ENCODE measurements at places on chromosomes 6 and 20.

DNA sequence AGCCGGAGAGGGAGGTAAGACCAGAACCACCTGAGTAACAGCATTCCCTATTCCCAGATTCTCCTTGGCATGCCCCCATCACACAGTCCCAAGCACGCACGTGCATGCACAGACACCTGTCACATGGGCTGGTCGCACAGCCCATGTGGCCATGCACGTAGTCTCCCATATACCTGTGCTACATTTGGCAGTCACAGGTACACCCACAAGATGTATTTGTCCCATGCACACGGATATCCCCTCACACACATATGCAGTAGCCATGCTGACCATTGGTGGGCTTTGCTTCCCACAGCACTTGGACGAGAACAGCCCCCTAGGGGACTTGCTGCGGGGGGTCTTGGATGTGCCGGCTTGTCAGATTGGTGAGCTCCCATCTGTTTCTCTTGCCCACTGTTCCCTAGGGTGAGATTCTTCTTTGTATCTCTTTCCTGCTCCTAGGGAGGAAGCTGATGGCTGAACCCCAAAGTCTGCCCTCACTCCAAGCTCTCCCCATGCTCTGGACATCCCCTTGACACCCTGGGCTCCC is 31.9 kb downstream of the PLCG1 start:
- no peak for DNase-seq

DNA sequence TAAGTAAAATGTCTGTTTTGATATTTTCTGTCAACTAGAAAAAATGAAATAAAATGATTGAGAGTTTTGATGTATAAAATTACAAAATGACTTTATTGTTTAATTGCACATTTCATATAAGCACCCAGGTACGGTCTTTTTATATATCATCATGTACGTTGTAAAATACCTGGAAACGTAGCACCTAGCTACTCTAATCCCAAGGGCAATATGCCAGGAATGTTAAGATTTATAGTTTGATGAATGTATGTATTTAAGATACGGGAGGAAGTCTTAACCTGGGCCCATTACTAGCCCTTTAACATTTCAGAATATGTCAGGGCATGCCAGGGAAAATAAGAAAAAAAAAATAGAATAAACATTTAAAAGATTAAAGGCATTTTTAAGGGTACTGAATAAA is 490.9 kb upstream of the NRSN1 start:
- DNase-seq: no peak

- no peak for DNase-seq
Observed at GRCh38 chr20:3350422-3350821, 57.0 kb downstream of the DNAAF9 start.

GRCh38 chr20:58149437-58150091 is 78.9 kb downstream of the ANKRD60 start:
- DNase-seq: no peak

GRCh38 chr6:34301408-34301807 is 52.6 kb upstream of the SMIM29 start:
- no peak for DNase-seq

- DNase-seq: no peak
Observed at GRCh38 chr6:160007611-160008010, 38.7 kb downstream of the IGF2R start.

- DNase-seq: no peak
Observed at GRCh38 chr6:157760589-157761330, 62.3 kb upstream of the SNX9 start.

DNA sequence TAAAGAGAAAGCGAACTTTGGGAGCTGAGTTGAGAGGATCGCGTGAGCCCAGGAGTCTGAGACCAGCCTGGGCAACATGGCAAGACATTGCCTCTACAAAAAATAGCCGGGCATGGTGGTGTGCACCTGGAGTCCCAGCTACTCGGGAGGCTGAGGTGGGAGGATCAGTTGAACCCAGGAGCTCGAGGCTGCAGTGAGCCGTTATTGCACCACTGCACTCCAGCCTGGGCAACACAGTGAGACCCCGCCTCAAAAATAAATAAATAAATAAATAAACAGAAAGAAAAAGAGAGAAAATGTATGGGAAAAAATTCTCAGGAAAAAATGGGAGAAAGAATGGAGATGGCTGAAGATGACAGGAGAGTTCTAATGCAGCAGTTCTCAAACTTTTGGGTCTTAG is 2.5 kb downstream of the C20orf202 start:
- no peak for DNase-seq

GRCh38 chr20:5918856-5919625 is 31.3 kb downstream of the TRMT6 start:
- no peak for DNase-seq

DNA sequence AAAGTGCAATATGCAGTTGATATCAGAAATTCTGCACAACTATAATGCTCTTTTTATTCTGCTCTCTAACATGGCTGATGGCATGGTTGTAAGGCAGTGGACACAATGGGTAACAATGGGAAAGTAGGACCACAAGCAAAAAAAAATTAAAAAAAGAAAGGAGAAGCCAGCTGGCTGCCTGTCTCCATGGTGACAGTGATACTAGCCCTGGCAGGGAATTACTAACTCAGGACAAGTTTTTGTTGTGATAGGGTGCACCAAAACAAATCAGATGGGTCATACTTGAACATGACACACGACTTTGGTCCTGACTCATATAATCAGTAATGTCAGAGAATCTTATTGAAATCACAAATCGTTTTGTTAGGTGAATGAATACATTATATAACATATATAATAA is 169.4 kb downstream of the TRDN start:
- DNase-seq: no peak

- no peak for DNase-seq
Observed at GRCh38 chr6:24125980-24126379, at the start of gene NRSN1. Gene NRSN1 (plus strand): TSS chr6:24126215. CDS start chr6:24134328, 8,113 bp downstream.

DNA sequence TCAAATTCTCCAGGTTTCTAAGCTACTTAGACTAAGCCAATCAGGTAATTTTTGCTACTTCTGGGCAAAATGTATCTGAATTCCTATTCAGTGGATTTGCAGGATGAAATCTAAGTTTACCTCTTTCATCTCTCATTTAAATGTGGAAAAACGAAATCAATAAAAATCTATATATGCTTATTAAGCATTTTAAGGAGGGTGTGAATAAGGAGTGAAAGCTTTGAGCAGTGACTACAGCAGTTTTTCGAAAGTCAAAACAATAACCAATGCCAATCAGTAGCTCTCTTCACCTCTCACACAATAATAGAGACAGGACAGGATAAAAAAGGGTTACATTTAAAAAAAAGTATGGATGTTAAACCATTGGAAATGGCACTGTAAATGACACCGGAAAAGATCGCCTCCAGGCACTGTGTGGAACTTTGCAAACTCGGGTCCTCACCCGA is 476 bp upstream of the BCKDHB start:
- DNase-seq: no peak

- DNase-seq: no peak
Observed at GRCh38 chr6:113392551-113393055, 464.5 kb upstream of the MARCKS start.

Measured in activated CD8-positive, alpha-beta memory T cell treated with anti-CD3 and anti-CD28 coated beads for 1 hour (primary cell).